ENCODE measurements at places on chromosomes 5 and 9.

GRCh38 chr5:149728303-149728702 lies 1.8 kb upstream of the PPARGC1B start:
- no peak for DNase-seq

DNA sequence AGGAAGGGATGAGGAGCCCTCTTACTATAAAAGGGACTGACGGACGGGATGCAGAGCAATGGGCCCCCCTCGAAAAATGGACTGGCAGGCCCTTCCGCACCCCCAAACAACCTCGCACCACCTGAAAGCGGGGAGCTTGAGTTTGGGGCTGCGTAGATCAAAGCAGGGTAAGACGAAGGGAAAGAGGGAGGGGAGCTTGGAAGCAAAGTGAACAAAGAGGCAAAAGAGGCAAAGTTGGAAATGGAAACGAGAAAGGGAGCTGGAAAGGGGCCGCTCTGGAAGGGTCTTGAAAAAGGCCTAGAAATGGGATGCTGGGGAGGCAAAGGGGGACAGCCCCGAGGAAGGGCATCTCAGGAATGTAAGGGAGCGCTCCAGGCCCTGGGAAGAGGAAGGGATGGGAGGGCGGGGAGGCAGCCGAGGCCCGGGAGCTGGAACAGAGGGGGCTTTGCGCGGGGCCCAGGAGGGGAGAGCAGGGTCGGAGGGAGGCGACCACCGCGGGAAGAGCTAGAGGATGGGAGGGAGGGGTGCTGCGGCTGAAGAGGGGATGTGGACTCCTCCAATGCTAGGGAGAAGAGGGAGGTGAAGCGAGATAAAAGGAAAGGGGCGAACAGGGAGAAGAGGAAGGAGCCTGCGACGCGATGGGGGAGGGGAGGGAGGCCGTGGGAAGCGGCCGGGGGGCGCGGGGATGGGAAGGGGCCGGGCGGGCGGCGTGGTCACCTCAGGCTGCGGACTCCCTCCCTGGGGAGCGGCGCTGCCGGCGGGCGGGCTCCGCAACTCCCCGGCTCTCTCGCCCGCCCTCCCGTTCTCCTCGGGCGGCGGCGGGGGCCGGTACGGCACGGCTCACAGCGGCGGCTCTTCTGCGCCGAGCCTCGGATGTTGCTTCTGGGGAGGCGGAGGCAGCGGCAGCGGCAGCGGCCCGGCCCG lies 577 bp downstream of the RNF145 start:
- DNase-seq: no peak

GRCh38 chr5:141639357-141640050 lies 2.7 kb downstream of the RELL2 start:
- DNase-seq: no peak

- DNase-seq: no peak
Measured at GRCh38 chr5:158011422-158011821, 152.5 kb upstream of the CLINT1 start.

DNA sequence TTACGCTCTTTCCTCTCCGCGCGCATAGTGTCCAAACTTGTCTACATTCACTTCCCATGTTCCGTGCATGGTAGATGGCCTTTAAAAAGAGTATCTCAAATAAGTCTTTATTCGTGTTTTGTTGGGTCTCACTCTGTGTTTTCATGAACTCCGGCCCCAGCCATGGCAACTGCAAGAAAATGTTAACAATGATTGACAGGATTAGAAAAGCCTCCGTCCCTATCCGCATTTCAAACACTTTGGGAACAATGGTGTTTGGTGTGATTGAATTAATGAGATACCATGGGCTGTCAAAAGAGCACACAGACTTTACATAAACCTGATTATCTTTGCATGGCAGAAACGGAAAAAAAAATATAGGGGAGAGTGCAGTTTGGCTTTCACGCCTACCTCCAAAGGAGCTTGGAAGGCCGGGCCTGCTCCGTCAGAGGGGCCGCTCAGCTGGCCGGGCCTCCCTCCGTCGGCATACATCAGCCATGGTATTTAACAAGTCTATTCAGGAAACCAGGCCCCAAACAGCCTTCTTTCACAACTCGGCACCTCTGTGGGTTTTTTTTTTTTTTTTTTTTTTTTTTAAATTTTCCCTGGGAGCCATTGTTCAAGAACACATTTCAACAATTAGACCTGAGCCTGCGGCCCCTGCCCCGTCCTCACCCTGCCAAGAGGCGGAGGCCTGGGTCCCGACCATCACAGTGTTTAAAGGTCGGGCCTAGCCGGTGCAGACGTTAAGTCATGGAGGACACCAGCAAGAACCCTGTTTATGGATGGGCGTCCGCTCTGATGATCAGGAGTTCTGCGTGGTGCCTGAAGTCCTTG lies 323.8 kb upstream of the IRX4 start:
- no peak for DNase-seq

GRCh38 chr9:113641100-113641885 lies 177.8 kb downstream of the RGS3 start:
- DNase-seq: no peak

GRCh38 chr5:11931638-11932037 lies 27.4 kb upstream of the CTNND2 start:
- no peak for DNase-seq

GRCh38 chr5:104049752-104050151 lies 487.2 kb upstream of the NUDT12 start:
- DNase-seq: no peak

- DNase-seq: no peak
Measured at GRCh38 chr5:776862-777711, 7.4 kb downstream of the ZDHHC11B start.

- DNase-seq: no peak
Measured at GRCh38 chr9:128211186-128211980, 8.2 kb downstream of the DNM1 start.

- no peak for DNase-seq
Measured at GRCh38 chr5:16826379-16827125, 109.5 kb downstream of the MYO10 start.

GRCh38 chr5:64678374-64678773 lies 11.9 kb upstream of the SHISAL2B start:
- no peak for DNase-seq

DNA sequence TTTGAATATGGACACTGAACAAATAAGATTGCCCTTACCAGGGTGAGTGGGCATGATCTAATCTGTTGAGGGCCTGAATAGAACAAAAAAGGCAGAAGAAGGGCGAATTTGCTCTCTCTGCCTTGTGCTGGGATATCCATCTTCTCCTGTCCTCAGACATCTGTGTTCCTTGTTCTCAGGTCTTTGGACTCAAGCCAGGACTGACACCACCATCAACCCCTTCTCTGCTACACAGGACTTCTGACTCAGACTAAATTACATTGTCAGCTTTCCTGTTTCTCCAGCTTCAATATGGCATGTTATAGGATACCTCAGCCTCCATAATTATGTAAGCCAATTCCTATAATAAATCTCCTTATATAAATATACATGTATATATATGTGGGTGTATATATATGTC lies 40.8 kb upstream of the SLCO6A1 start:
- DNase-seq: no peak

DNA sequence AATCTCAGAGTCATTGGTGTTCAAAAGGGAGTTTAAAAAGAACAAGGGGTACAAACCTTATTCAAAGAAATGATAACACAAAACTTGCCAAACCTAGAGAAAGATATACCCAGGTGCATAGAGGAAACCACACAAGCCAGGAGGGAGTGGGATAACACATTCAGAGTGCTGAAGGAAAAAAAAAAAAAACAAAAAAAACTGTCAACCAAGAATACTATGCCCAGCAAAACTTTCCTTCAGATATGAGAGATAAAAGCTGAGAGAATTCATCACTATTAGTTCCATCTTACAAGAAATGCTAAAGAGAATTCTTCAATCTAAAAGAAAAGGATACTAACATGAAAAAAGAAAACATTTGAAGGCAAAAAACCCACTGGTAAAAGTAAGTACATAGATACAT lies 11.5 kb upstream of the TESK1 start:
- DNase-seq: no peak

- DNase-seq: no peak
Measured at GRCh38 chr5:126680191-126680817, 79.6 kb downstream of the PHAX start.

GRCh38 chr9:121153642-121154041 lies 48.0 kb downstream of the RAB14 start:
- no peak for DNase-seq

- DNase-seq: no peak
Measured at GRCh38 chr5:135138116-135138850, 104.3 kb upstream of the PITX1 start.

DNA sequence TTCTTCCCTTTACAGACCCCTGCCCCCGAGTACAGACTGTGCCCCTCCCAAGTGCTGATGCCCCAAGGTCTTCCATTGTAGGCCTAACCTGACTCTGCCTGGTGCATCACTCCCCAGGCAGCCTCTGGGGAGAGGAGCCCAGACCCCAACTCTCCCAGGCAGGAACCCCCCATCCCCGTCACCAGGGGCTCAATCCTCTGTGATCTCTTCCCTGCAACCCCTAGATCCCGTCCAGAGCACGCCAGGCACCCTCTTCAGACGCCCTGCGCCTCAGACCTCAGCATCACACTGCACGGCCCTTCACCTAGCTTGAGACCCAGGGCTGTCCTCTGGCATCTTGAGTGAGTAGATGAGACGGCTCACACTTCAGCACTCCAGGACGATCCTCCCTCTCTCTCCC lies 6.4 kb upstream of the EGR1 start:
- no peak for DNase-seq

DNA sequence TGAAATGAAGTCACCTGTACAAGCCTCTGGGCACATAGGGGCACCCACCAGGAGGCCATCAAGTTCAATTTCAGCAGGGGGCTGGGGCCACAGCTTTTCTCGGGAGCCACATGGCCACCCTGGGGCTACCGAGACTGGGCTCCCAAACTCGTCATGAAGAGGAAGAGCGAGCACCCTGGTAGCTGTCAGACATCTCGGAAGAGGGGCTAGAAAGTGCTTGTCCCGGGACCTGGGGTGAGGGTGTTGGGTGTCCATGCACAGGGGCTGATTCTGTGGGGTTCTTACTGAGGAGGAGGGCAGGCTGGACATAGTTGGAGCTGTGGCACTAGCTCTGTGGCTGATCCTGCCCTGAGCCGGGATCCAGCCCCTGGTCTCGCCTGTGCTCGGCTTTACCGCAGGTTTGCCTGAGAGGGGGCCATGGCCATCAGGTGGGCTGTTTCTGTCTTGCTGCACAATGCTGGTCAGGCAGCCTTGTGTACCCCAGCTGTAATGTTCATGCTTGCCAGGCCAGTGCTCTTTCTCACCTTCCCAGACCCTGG lies 70.3 kb downstream of the PHF2 start:
- no peak for DNase-seq

DNA sequence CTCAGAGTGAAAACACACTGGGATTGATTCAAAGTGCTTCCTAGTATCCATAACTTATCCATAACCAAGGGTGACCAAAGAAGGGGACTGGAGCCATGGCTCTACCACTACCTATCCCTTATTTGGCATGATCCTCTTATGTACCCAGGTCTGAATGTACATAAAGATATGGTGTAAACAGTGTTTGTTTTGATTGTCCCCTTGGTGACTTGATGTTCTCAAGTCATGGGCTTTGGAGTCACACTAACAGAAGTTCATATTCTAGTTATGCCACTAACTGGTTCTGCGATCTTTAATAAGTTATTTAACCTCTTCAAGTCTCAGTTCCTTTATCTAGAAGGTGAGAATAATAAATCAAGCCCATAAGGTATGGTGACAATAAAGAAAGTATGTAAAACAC lies 283.4 kb upstream of the PTGER4 start:
- no peak for DNase-seq

GRCh38 chr5:61783481-61783880 lies 451.4 kb downstream of the ZSWIM6 start:
- no peak for DNase-seq

DNA sequence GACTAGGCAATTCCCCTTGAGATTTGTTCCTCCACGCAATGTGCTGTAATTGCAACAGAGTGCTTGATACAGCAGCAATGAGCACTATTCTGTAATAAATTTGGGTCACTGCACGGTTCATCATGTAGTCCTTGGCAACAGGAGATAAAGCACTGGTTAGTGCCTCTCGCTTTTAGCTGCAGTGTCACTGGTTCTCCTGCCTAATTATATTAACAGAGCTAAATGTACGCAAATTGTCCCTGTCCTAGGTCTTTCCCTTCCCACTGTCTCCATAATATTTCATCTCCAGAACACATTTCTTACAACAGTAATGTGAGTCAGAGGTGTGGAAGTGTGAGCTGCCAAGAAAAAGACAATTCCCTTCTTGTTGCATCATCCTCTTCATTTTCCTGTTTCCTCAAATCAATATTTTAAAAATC lies 553.1 kb downstream of the ZNF608 start:
- DNase-seq: no peak

- DNase-seq: no peak
Measured at GRCh38 chr9:126361810-126362238, 35.2 kb downstream of the MVB12B start.

DNA sequence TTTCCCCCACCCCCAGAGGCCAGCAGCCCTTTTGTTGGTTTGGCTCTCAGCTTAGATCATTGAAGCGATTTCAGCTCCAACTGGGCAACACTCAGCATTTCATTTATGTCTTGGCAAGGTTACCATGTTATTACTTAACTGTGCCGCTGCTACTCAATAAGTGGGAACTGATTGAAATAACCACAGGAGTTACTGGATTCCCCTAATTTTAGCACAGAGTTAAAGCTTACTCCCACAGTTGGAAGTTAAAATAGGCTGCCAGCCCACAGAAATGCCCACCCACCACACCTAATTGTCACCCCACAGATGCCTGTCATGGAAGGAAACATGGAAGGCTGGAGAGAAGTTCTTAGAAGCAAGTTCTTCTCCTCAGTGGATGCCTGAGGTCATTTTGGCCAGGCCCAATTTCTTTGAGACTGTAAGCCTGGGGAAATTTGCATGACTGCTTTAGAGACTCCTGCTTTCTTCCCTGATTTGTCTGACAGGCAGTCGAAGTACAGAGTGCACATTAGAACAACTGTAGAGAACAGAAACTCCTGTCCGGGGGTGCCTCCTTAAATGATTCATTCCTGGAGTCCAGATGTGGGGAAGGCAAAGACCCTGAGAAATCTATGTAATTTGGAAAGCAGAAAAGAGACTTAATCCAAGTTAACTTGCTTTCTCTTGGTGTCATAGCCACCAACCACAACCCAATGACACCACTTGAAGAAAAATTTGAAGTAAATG lies 370.0 kb downstream of the ZSWIM6 start:
- no peak for DNase-seq

- DNase-seq: no peak
Measured at GRCh38 chr9:101592788-101593187, 2.0 kb downstream of the PPP3R2 start.

DNA sequence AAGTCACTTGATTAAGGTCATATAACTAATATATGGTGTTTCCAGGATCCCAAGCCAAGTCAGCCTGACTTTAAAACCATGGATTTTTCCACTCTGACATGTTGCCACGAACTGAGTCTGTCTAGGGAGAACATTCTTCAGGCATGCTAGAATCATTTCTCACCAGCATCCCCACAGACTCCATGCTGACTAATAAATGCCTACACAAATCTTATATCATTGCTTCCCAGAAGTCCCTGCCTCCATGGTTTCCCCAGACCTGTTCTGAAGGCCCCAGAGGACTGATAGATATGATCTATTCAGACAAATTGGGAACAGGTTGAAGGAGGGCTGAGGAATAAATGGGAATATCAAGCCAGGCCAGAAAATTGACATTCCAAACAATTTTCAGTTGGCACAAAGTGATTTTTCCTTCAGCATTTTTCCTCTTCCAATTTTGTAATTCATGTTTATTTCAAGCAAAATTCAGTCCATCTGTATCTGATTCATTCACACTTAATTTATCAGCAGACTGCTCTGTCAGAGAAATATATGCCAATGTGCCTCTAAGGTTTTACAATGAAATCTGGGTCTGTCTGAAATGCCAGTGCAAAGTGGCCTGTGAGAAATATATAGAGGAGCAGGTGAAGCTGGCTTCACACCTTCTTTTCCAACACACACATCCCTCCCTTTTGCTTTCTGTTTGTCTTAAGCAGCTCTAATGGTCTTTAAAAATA lies 413.6 kb upstream of the TNC start:
- no peak for DNase-seq
